ENCODE measurements at places on chromosomes 12 and 14.

- DNase-seq, result no peak
Measured at GRCh38 chr14:47269756-47270492, 405.5 kb downstream of the MDGA2 start.

DNA sequence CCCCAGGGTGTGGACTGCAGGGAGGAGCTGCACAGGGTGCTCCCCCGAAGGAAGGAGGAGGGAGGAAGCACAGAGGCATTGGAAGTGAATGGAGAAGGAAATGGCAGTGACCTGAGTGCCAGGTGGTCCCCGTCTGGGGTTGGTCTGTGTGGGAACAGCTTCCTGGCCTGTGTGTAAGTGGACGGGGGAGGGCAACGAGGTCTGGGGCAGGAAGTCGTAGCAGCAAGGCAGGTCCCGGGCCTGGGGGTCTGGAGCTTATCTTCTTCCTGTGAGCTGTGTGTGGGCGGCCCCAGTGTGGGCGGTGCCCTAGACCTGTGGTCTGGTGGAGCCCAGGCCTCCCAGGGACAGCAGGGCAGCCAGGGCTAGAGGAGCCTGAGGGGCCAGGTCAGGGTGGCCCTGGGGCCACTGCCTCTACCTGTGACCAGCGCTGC is 382.1 kb downstream of the TMEM121 start:
- DNase-seq, result no peak

- no peak for DNase-seq
Measured at GRCh38 chr12:98939350-98939749, 294.3 kb downstream of the APAF1 start.

- no peak for DNase-seq
Measured at GRCh38 chr12:91142221-91142631, 30.9 kb upstream of the LUM start.

- DNase-seq, result no peak
Measured at GRCh38 chr12:103729499-103729898, 111.5 kb downstream of the NT5DC3 start.

GRCh38 chr12:91417650-91418049 is 235.0 kb upstream of the DCN start:
- no peak for DNase-seq

DNA sequence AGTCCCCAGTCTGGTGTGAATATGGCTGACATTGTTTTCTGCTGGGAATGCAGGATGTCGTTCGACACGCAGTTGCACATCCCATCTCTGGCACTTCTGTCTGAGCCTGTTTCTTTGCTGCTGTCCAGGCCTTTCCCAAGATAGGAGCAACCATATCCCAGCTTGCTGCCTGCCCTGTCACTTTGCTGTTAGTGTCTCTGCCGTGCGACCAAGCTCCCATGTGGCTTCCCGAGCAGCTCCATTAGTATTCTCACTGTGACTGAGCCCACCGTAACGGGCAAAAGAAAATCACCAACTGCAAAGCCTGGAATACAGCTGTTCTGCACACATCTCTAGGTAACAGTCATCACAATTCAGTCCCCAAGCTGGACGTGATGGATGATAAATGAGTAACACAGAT is 66.0 kb upstream of the CPSF6 start:
- DNase-seq, result no peak

DNA sequence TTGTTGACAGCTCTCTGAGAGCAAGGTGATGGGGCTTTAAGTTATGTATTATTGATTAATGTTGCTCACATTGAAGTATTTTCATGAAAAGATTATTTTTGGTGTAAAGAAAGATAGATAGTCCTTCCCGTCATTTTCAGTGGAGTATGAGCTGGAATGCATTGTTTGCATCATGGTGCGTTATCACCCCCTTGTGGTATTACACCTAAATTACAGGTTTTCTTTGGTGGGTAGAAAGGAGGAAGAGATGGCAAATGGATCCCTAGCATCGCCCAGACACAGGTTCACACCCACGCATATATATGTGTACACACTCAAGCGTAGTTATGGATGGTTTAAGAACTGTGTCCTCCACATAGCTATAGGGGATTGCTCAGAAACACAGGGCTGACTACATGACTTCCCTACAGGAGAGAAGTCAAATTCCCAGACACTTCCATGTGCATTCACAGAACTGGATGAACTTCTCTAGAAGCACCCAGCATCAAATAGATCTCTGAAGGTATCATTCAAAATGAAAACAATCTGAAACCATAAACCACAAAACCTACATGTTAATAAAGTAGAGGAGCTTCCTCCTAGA is 14.4 kb upstream of the SERPINA10 start:
- no peak for DNase-seq

GRCh38 chr12:64598831-64599230 is 11.5 kb upstream of the RASSF3 start:
- no peak for DNase-seq

DNA sequence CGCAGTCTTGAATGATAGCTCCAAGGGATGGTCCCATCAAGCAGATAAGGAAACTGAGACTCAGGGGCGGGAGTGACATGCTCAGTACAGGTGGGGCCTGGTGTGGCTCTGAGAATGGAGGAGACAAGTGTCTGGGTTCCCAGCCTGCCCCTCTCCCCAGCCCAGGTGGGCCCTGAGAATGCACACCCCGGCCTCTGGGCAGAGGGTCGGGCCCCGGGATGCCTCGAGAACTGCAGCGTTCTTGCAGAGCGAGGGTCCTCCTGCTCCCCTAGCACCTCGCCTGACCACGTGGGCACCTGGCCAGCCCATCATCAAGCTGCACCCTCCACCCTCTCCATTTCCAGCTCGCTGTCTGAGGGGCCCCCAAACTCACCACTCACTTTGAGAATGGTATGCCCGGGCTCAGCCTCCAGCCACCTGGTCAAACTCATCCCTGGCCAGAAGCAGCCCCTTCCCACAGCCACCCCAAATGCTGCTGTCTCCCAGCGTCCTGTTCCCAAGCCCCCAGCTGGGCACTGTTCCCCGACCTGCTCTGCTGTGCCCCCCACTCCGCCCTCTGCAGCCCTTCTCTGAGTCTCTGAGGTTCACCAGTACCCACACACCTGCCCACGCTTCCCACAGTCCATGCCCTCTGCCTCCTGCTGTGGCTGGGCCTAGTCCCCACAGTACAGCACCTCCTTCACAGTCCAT is 44.3 kb downstream of the CYP46A1 start:
- no peak for DNase-seq

Measured in activated CD4-positive, alpha-beta T cell treated with anti-CD3 and anti-CD28 coated beads for 24 hours (primary cell).